ENCODE measurements at places on chromosomes 1 and 21. TPM values are rescaled to one million over a fixed set of nuclear protein-coding genes. Genes with fewer than 3 reads are reported as not detected.

DNA sequence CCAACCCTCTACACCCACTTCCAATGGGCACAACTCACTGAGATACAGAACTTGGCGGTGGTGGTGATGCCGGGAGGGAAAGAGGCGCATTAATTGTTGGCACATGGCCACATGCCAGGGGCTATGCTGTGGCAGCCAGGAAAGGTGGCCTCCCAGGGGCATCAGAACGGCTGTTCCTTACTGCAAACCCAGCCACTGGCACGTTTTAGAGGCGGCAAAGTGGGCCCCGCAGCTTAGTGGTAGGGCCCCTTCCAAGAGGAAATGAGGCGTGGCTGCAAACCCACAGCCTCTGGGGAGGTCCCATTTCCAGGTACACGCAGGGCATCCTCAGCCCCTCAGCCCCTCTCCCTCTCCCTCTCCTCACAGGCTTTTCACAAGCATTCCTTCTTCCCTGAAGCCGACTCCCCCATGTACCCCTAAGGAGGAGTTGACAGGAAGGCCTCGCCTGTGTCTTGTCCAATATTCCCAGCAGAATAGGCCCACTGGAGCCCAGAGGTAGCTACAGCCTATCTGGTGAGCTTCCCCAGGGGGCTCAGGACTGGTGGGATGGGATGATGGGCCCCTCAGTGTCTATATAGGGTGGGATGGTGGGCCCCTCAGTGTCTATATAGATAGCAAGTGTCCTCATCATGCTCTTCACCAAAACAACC lies 166.2 kb downstream of the CLIC6 start:
- DNase-seq, result no peak

- DNase-seq, result peak; percentile 5
Measured at GRCh38 chr1:169271098-169271497, 96.5 kb downstream of the NME7 start.

- no peak for DNase-seq
Measured at GRCh38 chr1:44103270-44104131, 15.1 kb upstream of the KLF17 start.

IL22RA1 gene
- total RNA-seq, result not detected

DNA sequence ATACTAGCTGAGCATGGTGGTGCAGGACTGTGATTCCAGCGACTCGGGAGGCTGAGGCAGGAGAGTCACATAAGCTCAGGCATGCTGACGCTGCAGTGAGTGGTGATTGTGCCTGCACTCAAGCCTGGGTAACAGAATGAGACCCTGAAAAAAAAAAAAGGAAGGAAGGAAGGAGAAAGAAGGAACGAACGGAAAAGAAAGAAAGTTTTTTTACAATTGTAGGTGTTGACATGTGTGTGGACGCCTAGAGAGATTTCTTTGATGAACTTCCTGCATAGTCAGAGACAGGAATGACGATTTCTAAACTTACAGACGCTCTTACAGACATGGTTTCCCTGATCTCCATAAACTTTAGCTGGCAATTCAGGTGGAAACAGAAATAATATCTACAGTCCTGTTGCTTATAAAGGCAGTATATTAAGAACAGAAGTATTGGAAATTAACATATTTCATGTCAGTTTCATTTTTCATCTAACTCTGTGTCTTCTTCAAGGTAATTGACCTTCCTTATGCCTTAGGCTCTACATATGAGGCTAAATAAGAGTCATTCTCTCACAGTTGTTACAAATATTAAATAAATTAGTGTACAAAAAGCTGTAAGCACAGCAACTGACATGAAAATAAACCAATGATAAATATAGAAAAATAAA lies 4.1 kb downstream of the SAMSN1 start:
- DNase-seq, result no peak

AGO3 gene
- total RNA-seq, result 53.1 TPM

Data from urinary bladder (tissue), 4 donors.